ENCODE measurements at places on chromosomes 1 and 21.

- no peak for DNase-seq
These were observed 20.5 kb downstream of the FUBP1 start for GRCh38 chr1:77958391-77958790.

DNA sequence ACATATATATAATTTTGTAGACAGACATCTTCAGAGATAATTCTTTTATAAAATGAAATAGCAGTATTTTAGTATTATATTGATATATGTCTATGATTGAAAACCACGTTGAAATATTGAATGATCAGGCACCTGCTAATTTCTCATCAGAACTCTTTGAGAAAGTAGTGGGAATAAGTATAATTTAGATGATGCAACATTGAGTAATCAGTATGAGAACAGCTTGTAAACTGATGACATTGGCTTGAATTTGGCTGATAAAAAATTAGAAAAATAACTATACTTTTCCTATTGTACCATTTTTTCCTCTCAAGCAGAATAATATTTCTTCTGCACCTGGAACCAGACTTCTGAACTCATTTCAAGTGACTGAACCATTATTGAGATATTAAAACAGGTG, 1316.8 kb downstream of the NCAM2 start:
- no peak for DNase-seq

DNA sequence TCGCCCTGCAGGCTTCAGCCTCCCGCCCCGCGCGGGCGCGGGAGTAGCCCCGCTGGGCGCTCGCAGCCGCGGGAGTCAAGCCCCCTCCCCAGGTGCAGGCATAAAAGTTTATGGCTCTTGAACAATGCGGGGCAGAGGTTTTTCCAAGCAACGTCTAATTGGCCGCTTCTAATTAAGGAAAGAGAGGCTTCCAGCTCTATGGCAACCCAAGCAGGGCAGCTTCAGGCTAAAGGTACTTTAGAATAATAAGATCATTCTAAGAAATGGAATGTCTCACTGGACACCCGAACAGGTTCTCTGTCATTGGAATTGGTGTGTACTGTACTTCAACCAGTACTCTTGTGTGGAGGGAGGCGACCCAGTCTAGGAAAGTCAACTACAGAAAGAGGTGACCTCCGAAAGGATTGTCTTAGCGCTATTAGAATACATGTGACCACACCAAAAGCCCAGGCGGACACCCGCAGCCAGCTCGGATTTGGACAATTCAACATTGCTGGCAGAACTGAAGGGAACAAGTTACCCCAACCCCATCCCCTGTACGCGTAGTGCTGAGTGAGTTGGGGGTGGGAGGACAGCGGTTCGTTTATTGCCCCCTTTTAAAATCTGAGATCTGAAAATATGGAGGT, 12.5 kb downstream of the NR5A2 start:
- no peak for DNase-seq

- DNase-seq = no peak
These were observed 67.6 kb upstream of the LRRC8B start for GRCh38 chr1:89457046-89457445.

DNA sequence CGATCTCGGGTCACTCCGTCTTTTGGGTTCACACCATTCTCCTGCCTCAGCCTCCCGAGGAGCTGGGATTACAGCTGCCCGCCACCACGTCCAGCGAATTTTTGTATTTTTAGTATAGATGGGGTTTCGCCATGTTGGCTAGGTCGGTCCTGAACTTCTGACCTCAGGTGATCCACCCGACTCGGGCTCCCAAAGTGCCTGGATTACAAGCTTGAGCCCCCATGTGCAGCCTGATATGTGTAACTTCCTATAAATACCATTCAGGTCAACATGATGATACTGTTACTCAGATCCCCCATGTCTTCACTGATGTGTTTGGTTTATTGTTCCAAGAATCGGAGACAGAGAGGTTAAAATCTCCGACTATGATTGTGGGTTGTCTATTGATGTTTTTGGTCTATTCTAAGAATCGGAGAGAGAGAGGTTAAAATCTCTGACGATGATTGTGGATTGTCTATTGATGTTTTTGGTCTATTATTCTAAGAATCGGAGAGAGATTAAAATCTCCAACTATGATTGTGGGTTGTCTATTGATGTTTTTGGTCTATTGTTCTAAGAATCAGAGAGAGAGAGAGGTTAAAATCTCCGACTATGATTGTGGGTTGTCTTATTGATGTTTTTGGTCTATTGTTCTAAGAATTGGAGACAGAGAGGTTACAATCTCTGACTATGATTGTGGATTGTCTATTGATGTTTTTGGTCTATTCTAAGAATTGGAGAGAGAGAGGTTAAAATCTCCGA, 17.0 kb downstream of the C1orf159 start:
- DNase-seq = no peak

DNA sequence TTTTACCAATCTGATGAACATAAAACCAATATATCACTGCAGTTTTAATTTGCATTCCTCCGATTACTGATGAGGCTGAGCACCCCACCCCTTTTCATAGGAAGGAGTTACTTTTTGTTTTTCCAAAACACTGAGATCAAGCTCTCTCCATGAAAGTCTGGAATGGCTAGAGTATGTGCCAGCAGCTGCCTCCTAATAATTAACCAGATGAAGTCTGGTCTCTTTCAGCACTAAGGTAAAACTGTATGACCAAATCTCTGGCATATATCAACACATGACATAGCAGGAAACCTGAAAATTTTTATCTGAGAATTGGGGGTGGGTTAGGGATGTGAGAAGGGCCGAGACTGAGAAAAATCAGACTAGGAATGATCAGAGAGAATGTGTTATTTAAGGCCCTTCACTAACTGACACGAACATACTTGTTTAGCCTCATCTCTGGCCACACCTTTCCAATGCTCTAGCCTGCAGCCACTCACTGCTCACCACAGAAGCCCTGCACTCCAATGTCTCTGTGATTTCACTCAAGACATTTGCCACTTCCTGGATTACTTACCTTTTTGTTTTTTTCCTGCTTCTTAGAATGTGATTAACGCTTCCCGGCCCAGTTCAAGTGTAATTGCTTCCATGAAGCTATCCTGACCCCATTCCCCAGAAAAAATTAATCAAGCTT, 34.7 kb downstream of the WASF2 start:
- no peak for DNase-seq

GRCh38 chr1:217139513-217139912, 416.3 kb upstream of the ESRRG start:
- DNase-seq = no peak

DNA sequence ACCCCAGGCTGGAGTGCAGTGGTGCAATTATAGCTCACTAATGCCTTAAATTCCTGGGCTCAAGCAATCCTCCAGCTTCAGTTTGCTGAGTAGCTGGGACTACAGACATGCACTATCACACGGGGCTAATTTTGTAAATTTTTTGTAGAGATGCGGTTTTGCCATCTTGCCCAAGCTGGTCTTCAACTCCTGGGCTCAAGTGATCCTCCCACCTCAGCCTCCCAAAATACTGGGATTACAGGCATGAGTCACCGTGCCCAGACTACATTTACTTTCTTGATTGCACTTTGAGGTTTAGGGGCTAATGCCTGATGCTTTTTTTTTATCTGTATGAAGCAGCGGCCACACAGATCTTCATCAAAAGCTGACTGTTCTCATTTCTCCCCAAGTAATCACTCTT, 124.6 kb downstream of the KIF26B start:
- no peak for DNase-seq

GRCh38 chr1:236808005-236808404, 12.9 kb downstream of the MTR start:
- DNase-seq = no peak

GRCh38 chr1:29123887-29124365, at the start of gene TMEM200B:
TMEM200B (minus strand) TSS chr1:29123903; CDS start chr1:29121828, 2,075 bp downstream.
- no peak for DNase-seq

Measured in C1 segment of cervical spinal cord (tissue), 14 donors.